Right hindlimb (tissue), 1 donor: ENCODE measurements at places on chromosomes 12 and 14.

GRCh38 chr12:106581543-106582248, 1.1 kb upstream of the RFX4 start:
- DNase-seq: peak; percentile 54

- DNase-seq: no peak
Observed at GRCh38 chr14:106003351-106003750, 477.0 kb downstream of the TMEM121 start.

DNA sequence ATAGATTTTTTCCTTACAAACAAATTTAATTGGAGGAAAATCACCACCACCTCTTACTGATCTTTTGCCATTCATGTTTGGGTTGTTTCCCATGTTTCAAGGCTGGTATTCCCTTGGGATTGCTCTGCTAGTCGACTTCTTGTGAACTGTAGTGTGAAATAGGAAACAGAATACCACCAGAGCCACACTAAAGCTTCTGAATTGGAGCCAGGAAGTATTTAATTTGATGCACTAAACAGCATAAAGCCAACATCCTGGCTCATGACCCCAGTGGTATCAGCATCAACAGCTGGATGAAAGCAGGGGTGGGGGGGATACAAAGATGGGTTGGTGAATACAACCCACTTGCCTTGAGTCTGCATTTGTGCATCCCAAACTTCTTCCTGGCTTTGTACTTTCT, 127.5 kb downstream of the TBC1D30 start:
- no peak for DNase-seq

DNA sequence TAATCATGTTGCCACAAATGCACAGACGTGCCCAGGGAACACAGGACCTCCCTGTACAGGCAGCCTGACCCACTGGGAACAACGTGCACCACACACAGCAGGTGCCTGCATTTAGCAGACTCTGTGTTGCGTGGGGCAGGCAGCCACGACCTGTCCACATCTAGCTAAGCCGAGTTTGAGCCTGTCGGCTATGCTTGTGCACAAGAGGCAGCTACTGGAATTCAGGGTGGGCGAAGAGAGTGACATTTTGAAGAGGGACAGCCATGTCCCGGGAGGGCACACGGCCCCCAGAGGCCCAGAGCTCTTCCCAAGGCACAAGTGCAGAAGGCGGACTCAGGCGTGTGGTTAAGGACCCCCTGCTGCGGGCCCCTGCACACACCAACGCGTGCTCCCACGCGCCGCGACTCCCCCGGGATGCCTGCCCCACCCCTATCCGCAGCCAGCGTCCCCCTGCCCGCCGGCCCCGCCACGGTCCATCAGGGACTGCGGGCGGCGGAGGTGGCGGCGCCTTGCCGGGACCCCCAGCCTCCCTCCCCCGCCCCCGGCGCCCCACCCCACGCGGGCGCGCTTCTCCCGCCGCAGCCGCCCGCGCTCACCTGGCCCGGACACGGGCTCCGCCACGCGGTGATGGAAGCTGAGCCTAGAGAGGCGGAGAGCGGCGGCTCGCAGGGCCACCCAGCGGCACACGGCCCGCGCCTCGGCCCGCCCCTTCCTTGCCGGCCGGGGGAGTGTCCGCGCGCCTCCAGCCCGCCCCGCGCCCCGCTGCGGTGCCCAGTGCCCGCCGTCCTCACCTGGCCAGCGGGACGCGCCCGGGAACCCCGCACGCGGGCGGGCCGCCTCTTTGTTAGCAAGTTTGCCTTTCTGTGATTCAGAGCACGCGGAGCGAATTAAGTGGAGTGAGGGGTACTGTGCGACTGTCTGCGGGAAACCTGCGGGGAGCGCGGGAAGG, 125.3 kb upstream of the PRMT8 start:
- peak; percentile 44 for DNase-seq

DNA sequence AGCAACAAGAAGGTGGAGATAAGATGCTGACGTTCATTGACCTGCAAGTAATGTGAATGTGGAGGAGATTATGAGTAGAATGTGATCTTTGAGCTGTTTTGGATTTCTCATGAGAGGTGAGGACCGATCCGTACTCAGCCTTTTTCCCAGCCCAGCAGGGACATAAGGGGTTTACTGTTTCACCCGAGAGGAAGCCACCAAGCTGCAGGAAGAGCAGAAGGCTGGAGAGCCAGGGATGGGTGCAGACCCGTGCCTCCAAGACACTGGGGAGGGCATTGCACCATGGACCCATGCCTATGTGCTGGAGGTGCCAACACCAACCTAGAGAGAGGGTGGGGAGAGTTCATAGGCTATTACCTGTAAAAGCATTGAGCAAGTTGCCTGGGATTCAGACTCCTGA, 206.0 kb upstream of the DIO3 start:
- DNase-seq: no peak
